ENCODE measurements at places on chromosomes 3 and 15.

DNA sequence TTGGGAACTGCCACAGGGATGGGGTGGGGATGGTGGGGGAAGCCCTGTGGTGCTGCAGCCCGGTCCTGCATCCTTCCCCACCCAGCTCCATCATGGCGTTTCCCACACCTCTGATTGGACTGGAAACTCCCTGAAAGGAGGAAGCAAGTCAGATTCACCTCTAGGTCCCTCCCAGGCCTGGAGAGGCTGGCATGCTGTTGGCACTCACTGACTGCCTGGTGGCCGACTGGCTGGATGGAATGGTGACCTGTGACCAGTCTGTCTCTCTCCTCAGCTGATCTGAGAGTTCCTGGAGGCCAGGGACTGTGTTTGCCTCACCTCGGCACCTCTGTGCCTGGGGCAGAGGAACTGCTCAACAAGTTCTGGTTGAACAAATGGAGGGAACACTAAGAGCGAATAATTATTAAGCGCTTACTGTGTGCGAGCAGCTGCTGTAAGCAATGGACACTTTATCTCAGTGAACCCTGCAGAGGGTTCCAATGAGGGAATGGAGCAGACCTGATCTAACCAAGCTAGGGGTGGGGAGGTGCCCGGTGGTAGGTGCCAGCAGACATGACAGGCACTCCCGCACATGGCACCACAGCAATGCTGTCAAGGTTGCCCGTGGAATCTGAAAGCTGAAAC, 3.5 kb upstream of the HHATL start:
- no peak for DNase-seq
- H3K4me3 ChIP-seq, result no peak overlapping the region
- no peaks in the 10 kb centered on the region for H3K4me1 ChIP-seq
- H3K27ac ChIP-seq, result no peak overlapping the region
- no peaks in the 10 kb centered on the region for H3K36me3 ChIP-seq

GRCh38 chr3:4748701-4749378, 230.4 kb upstream of the BHLHE40 start:
- no peak for DNase-seq
- H3K36me3 ChIP-seq, result no peaks in the 10 kb centered on the region
- no peak overlapping the region for H3K4me3 ChIP-seq
- no peak overlapping the region for H3K27ac ChIP-seq
- peaks cover 27% of the 10 kb centered on the region for H3K4me1 ChIP-seq

GRCh38 chr3:131348911-131349310, 32.7 kb upstream of the NUDT16 start:
- no peak overlapping the region for H3K27ac ChIP-seq
- no peaks in the 10 kb centered on the region for H3K27me3 ChIP-seq
- H3K4me1 ChIP-seq, result no peaks in the 10 kb centered on the region
- DNase-seq, result no peak
- no peaks in the 10 kb centered on the region for H3K36me3 ChIP-seq

DNA sequence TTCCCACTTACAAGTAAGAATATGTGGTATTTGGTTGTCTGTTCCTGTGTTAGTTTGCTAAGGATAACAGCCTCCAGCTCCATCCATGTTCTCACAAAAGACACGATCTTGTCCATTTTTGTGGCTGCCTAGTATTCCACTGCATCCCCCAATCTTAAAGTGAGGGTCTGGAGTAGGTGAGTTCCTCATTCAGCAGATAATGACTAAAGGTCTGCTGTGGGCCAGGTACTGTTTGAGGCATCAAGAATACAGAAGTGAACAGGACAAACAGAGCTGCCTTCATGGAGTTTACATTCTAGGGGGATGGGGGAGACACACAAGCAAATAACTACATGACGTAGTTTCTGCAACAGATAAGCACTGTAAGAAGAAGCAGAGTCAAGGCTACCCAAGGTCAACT, 24.3 kb downstream of the MKRN2OS start:
- DNase-seq, result no peak
- H3K27me3 ChIP-seq, result no peaks in the 10 kb centered on the region
- H3K27ac ChIP-seq, result no peak overlapping the region
- no peak overlapping the region for H3K4me3 ChIP-seq

DNA sequence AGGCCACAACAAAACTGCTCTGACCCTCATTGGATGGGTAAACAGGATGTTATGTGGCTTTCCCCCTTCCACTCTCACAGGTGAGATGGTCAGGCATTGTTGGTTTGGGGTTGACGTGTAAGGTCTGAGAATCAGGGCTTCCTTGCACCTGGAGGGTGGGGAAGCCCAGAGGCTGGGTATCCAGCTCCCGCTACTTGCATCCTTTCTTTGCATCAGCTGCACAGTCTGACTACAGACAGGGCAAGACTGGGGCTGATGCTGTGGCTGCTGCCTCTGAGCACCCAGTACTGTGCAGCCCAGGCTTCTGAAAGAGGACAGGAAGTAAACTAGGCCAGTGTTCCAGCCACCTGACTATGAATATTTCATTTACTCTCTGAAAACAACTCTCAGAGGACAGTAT, 58.0 kb upstream of the ATP2B2 start:
- H3K36me3 ChIP-seq, result no peaks in the 10 kb centered on the region
- no peak for DNase-seq
- no peak overlapping the region for H3K27ac ChIP-seq
- H3K4me1 ChIP-seq, result no peaks in the 10 kb centered on the region
- H3K27me3 ChIP-seq, result no peaks in the 10 kb centered on the region

GRCh38 chr3:280681-281080, 84.1 kb downstream of the CHL1 start:
- no peak overlapping the region for H3K4me3 ChIP-seq
- DNase-seq, result no peak
- no peaks in the 10 kb centered on the region for H3K27me3 ChIP-seq
- no peaks in the 10 kb centered on the region for H3K36me3 ChIP-seq

DNA sequence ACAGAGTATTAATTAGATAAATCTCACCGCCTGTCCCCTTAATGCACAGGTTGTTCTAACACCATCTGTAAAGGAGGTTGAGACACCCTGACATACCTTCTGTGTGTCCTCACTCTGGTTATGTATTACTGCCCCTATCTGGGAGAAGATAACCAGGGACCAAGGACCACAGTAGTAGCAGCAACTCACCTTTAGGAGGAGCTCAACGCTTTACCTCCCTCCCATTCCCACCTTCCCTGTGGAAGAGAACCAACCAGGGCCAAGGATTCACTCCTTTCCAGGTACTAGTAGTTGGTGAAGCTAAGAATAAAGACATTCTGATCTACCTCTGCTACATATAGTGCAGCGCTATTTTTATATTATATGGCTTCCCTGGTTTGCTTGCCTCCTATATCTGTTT, 232.6 kb downstream of the MEX3B start:
- H3K36me3 ChIP-seq, result no peaks in the 10 kb centered on the region
- no peak overlapping the region for H3K27ac ChIP-seq
- no peaks in the 10 kb centered on the region for H3K27me3 ChIP-seq
- H3K4me1 ChIP-seq, result no peaks in the 10 kb centered on the region
- DNase-seq, result no peak

GRCh38 chr3:57135964-57136719, 29.0 kb downstream of the IL17RD start:
- no peaks in the 10 kb centered on the region for H3K4me1 ChIP-seq
- no peak for DNase-seq
- no peaks in the 10 kb centered on the region for H3K27me3 ChIP-seq
- no peak overlapping the region for H3K27ac ChIP-seq
- H3K4me3 ChIP-seq, result no peak overlapping the region
- no peaks in the 10 kb centered on the region for H3K36me3 ChIP-seq

GRCh38 chr15:53580366-53580765, 179.1 kb downstream of the WDR72 start:
- H3K27me3 ChIP-seq, result no peaks in the 10 kb centered on the region
- no peak overlapping the region for H3K4me3 ChIP-seq
- DNase-seq, result no peak
- H3K27ac ChIP-seq, result no peak overlapping the region
- no peaks in the 10 kb centered on the region for H3K36me3 ChIP-seq

DNA sequence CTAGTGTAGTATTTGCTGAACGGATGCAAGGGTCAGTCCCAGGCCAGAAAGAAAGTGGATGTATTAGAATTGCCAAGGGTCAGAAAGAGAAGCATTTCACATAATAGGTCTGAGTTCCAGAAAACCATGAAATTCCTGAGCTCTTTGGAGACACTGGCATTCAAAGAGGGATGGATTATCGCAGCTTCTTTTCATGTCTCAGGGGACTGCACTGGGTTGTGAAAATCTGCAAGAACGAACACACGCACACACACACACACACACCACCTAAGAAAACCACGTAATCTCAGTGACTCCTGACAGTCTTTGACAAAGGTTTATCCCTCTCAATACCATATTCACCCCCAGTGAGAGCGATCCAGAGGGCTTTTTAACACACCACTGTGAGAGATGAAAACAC, 57.9 kb downstream of the TIPARP start:
- H3K4me1 ChIP-seq, result no peaks in the 10 kb centered on the region
- no peak overlapping the region for H3K27ac ChIP-seq
- H3K36me3 ChIP-seq, result no peaks in the 10 kb centered on the region

GRCh38 chr3:46411271-46411670, 4.2 kb downstream of the CCRL2 start:
- H3K27ac ChIP-seq, result no peak overlapping the region
- H3K4me1 ChIP-seq, result peaks cover 18% of the 10 kb centered on the region
- H3K4me3 ChIP-seq, result no peak overlapping the region
- no peak for DNase-seq
- no peaks in the 10 kb centered on the region for H3K36me3 ChIP-seq

DNA sequence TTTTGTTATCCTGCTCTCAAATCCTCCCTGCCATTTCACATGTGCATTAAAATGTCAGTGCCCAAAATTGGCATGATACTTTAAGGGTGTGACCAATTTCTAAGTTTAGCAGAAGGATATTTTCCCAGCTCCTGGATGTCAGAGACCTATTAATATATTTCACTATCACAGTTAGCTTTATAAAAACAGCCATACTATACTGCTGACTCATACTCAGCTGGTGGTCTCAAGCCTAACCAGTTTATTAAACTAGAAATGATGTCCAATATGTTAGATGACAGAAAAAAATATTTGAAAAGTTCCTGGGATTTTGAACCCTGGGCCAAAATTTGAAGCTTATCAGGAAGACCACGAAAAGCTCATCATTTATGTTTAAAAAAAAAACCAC, 60.9 kb upstream of the ZNF280D start:
- no peaks in the 10 kb centered on the region for H3K4me1 ChIP-seq
- no peak for DNase-seq
- no peak overlapping the region for H3K27ac ChIP-seq
- H3K36me3 ChIP-seq, result no peaks in the 10 kb centered on the region

DNA sequence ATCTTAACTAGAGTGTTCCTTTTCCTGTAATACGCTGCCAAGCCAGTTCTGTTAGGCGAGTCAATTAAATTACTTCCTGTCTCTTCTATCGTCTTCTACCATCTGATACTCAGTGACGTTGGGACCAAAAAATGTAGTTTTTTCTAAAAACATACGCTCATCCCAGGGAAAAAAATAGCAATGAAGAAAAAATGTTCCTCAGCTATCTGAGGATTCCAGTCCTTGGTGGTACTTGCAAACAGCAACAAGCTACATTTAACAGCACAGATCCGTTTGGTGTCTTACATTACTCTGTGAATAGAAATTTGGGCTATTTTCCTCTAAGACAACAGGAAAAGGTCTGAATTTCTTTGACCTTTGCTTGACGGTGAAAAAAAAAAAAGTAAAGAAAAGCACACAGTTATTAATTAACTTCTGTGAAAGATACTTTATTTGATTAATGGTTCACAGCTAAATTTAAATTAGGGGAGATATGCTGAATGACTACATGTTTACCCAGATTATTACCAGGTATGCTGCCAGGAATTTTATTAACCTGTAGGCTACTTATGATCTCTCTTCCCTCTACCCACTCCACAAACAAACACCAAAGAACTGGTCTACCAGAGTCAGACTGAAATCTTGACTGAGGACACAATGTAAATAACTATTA, 254.4 kb upstream of the ZPLD1 start:
- peak; percentile 2 for DNase-seq
- no peak overlapping the region for H3K4me3 ChIP-seq
- peaks cover 14% of the 10 kb centered on the region for H3K4me1 ChIP-seq
- no peaks in the 10 kb centered on the region for H3K27me3 ChIP-seq

DNA sequence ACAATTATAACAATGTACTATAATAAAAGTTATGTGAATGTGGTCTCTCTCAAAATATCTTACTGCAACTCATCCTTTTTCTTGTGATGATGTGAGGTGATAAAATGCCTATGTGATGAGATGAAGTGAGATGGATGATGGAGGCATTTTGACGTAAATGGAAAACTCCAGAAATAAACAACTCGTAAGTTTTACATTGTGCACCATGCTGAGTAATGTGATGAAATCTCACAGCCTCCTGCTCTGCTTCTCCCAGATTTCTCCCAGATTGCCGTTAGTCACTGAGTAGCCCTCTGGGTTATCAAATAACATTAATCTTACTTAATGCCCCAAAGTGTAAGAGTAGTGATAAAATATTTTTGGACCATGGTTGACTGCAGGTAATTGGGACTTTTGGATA, 64.8 kb upstream of the SLCO2A1 start:
- no peak overlapping the region for H3K27ac ChIP-seq
- no peaks in the 10 kb centered on the region for H3K4me1 ChIP-seq
- no peaks in the 10 kb centered on the region for H3K36me3 ChIP-seq
- H3K27me3 ChIP-seq, result no peaks in the 10 kb centered on the region
- no peak for DNase-seq
- H3K4me3 ChIP-seq, result no peak overlapping the region

GRCh38 chr15:79290642-79291275, 8.2 kb downstream of the ANKRD34C start:
- no peaks in the 10 kb centered on the region for H3K4me1 ChIP-seq
- H3K36me3 ChIP-seq, result no peaks in the 10 kb centered on the region
- no peak for DNase-seq
- peaks cover 5% of the 10 kb centered on the region for H3K27me3 ChIP-seq
- no peak overlapping the region for H3K27ac ChIP-seq
- no peak overlapping the region for H3K4me3 ChIP-seq

- no peak overlapping the region for H3K4me3 ChIP-seq
- no peaks in the 10 kb centered on the region for H3K27me3 ChIP-seq
- no peaks in the 10 kb centered on the region for H3K4me1 ChIP-seq
- H3K36me3 ChIP-seq, result no peaks in the 10 kb centered on the region
Measured at GRCh38 chr3:127072221-127072771, 89.4 kb downstream of the PLXNA1 start.

DNA sequence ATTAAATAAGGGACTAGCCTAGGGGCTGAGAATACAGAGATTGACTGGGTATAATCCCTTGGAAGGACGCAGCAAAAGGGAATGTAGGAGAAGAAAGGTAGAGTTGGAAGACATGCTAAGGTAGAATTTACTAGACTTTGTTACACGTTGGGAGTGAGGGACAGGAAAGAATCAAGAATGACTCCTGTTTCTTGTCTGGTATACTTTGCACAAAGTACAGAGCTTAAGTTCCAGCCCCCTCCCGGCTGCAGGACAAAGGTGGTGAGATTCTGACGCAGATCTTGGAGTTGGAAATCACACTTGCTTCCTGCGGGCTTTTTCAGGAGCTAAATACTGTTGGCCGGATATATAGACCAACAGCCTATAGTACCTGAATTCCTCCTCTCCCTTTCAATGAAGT, 895 bp downstream of the HYKK start:
- peak overlapping the region; percentile 54 for H3K4me3 ChIP-seq
- H3K4me1 ChIP-seq, result peaks cover 24% of the 10 kb centered on the region
- H3K27me3 ChIP-seq, result no peaks in the 10 kb centered on the region
- H3K27ac ChIP-seq, result no peak overlapping the region
- no peaks in the 10 kb centered on the region for H3K36me3 ChIP-seq

- no peaks in the 10 kb centered on the region for H3K27me3 ChIP-seq
- DNase-seq, result no peak
- H3K4me3 ChIP-seq, result peak overlapping the region; percentile 72
Measured at GRCh38 chr3:9951126-9951525, 1.1 kb downstream of the PRRT3 start.
